ENCODE measurements at places on chromosomes 5 and 9.

GRCh38 chr9:126287166-126287866 is 39.3 kb upstream of the MVB12B start:
- DNase-seq: no peak

DNA sequence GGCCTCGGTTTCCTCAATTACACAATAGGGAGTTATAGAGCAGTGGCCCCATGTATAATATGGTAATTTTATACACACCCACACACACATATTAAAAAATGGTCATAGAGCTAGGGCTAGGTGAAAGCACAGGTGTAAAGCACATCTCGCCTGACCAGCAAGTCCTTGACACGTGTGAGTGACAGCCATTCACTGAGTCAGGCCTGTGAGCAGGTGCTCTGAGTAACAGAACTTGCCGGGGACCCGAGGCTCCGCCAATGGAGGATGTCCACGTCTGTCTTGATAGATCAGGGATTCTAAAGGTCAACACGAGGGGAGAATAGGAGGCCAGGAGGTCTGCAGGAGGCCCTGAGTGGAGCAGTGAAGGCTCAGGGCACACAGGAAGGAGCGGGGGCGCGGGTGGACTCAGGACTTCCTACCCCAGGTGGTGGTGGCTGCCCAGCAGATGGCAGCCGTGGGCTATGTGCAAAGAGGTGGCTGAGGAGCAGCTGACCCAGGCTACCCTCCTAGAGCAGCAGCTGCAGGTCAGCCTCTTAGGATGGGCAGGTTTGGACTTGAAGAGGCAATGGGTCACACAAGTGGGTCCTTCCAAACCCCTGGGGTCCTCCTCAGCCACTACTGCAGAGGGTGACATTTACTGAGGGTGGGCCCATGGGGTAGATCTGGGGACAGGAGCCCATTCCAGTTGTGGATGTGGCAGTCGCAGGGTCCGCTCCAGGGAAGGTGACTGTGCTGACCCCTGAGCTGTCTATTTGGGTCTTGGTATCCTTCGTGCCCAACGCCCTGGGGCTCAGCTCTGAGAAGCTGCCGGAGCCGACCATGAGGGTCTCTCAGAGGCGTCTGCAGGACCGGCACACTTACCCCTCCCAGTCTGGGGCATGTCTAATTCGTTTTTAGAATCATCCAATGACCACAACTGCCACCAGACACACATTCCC is 45.9 kb downstream of the PRRT1B start:
- DNase-seq: peak; percentile 38

DNA sequence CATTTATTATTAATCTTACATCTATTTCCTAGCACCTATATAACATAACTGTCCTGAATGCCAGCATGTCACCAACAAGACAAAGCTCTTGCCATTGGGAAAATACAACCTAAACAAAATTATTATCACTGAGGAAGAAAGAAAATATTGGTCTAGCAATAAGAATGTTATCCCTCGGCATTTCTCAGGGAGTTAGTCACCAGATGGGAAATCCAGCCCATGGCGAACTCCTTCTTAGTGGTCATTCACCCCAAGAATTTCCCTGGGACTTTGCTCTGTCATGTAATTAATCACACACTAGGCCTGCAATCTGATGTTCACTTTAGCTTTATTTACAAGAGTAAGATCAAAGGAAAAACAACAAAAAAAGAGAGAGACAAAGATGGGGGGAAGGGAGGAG is 56.1 kb upstream of the TAS2R1 start:
- DNase-seq: no peak

DNA sequence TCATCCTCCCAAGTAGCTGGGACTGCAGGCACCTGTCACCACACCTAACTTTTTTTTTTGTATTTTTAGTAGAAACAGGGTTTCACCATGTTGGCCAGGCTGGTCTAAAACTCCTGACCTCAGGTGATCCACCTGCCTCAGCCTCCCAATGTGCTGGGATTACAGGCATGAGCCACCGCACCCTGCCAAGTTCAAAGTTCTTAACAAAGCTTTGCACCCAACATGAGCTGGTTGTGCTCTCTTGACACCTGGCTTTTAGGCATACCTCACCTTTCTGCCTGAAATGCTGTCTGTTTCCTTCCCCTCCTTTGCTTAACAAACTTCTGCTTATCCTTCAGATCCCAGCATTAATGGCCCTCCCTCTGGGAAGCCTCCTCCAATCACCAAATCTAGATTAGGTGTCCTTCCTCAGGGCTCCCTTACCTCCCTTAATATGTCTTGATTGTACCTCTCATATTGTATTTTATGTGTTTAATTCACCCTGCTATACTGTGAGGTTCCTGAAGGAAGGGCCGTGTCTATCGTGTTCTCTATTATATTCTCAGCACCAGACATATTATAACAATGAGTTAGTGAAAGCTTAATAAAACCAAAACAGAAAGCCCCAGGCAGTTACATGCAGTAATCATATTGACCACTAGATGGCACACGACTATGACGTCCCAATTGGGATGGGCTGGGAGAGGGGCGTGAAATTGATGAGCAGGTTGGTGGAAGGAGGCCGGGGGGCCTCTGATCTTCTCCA is 62.9 kb upstream of the PPARGC1B start:
- DNase-seq: peak; percentile 13

DNA sequence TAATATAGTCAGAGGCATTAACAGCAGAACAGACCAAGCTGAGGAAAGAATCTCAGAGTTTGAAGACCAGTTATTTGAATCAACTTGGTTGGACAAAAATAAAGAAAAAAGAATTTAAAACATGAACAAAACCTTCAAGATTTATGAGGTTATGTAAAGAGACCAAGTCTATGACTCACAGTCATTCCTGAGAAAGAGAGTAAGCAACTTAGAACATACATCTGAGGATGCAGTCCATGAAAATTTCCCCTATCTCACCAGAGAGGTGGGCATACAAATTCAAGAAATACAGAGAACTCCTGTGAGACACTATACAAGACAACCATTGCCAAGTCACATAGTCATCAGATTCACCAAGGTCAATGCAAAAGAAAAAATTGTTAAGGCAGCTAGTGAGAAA is 17.4 kb upstream of the C9orf72 start:
- no peak for DNase-seq

DNA sequence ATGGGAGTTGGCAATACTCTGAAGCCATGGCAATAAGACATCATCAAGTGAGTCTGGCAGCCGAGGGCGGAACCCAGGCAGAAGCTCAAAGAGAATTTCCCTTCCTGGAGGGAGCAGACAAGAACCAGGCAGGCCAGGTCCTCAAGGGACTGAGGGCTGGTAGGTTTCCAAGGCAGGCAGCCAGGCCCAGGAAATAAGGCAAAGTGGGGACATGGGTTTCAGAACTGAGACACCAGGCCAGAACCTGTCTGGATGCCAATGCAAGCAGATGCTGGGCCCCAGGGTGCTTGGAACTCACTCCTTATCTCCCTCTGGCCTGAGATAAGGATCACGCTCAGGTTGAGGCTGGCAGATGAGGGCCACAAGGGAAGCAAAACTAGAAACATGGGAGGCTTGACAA is 8.9 kb downstream of the TSSK1B start:
- no peak for DNase-seq

GRCh38 chr5:121630402-121630801 is 221.3 kb upstream of the FTMT start:
- DNase-seq: no peak

GRCh38 chr9:34809504-34810186 is 99.7 kb upstream of the CCL21 start:
- no peak for DNase-seq

- no peak for DNase-seq
Observed at GRCh38 chr5:137752905-137753690, 1.1 kb downstream of the HNRNPA0 start.

GRCh38 chr9:106502930-106503329 is 360.0 kb upstream of the ZNF462 start:
- no peak for DNase-seq

DNA sequence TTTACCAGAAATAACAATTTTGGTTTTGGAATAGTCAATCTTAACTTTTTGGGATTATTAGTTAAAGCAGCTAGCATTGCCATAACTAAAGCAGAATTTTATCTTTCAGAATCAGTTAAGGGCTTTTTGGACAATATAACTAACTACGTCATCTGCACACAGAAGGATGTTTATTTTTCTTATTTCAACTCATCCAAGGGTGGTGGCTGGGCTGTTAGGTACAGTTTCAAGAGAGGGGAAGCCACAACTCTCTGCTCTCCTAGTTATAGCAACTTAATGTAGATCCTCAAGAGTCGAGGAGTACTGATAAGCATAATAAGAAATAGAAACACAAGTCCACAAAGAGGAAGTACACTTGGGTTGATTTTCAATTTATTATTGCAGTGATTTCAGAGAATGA is 65.6 kb downstream of the ANKRD55 start:
- no peak for DNase-seq
